Activated naive CD4-positive, alpha-beta T cell treated with anti-CD3 and anti-CD28 coated beads for 36 hours (primary cell): ENCODE measurements at places on chromosomes 2 and 18. TPM values are rescaled to one million over a fixed set of nuclear protein-coding genes. Genes with fewer than 3 reads are reported as not detected.

GRCh38 chr2:229714080-229714735 lies at the start of gene DNER:
Gene DNER (minus strand): TSS chr2:229714555. CDS start chr2:229714423, 132 bp downstream.
- H3K36me3 ChIP-seq = no peaks in the 10 kb centered on the region
- H3K4me1 ChIP-seq = peaks cover 11% of the 10 kb centered on the region
- peak within 1 kb of the TSS; percentile 42 for H3K4me3 ChIP-seq
- DNase-seq = peak; percentile 58

SLC23A3 gene
- total RNA-seq = 0.84 TPM

DNA sequence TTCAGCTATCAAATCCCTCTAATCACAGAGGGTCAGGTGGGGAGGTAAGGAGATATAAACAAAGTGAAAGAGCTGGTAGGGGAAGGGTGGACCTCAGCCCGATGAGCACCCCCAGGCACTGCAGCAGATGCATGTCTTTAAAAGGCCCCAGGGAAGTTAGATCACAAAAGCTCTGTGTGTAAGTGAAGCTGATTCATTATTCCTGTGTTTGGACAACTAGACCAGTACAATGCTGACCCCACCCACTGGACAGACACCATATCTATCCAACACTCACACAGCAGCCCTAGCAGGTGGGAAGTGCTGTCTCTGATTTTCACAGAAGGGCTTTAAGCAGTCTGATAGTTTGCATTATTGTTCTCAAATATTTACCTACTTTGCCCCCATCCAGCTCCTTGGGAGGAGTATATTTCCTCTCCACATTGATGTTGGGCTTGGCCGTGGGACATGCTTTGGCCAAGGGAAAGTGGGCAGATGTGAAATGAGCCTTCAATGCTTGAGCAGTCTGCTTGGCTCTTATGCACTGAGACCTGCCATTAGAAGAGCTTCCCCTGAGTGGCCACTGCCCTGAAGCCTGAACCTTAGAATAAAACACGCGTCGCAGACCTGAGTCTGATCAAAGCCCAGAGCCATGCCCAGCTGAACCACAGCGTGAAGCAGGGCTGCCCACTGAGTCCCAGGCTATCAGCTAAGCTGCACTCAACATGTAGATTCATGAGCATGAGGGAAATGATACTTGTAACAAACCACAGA lies 111.4 kb downstream of the COPS8 start:
- peaks cover 2% of the 10 kb centered on the region for H3K27me3 ChIP-seq
- no peak overlapping the region for H3K27ac ChIP-seq
- H3K4me1 ChIP-seq = no peaks in the 10 kb centered on the region
- no peak for DNase-seq
- H3K36me3 ChIP-seq = no peaks in the 10 kb centered on the region
- H3K4me3 ChIP-seq = no peak overlapping the region

DNA sequence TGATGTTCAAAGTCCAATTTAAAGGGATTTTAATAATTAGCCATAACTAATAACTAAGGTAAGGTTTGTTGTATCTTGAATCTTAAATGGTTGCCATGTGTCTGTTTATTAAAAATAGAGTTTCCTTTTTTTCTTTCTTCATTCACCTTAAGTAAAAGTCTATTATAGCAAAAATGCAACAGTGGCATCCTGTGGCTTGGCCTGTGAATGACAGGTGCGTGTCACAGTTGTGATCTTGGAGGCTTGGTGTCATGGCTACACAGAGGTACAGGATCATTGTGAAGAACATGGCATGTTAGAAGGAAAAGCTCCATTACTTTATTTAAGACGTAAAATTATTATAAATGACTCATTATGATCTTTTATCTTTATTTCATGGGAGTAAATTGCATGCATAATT lies 246.1 kb downstream of the BCL2 start:
- peaks cover 2% of the 10 kb centered on the region for H3K27me3 ChIP-seq
- peak; percentile 66 for DNase-seq
- H3K4me1 ChIP-seq = peaks cover 11% of the 10 kb centered on the region
- no peaks in the 10 kb centered on the region for H3K36me3 ChIP-seq
- H3K4me3 ChIP-seq = no peak overlapping the region
- no peak overlapping the region for H3K27ac ChIP-seq

CACNB4 gene
- total RNA-seq = 0.10 TPM
